ENCODE measurements at places on chromosomes 11 and 22.
A peak's percentile ranks its signal among the peaks of the same experiment; 100 is the strongest.

GRCh38 chr22:47547881-47548650 is 785.6 kb downstream of the TBC1D22A start:
- no peak for DNase-seq

GRCh38 chr11:107590460-107591377 is at the start of gene ELMOD1:
TSS of gene ELMOD1 (plus strand) at chr11:107591147. CDS start at chr11:107618190, 27,043 bp downstream.
- peak; percentile 21 for DNase-seq

GRCh38 chr22:34608540-34609115 is 457.3 kb upstream of the ISX start:
- DNase-seq = no peak

DNA sequence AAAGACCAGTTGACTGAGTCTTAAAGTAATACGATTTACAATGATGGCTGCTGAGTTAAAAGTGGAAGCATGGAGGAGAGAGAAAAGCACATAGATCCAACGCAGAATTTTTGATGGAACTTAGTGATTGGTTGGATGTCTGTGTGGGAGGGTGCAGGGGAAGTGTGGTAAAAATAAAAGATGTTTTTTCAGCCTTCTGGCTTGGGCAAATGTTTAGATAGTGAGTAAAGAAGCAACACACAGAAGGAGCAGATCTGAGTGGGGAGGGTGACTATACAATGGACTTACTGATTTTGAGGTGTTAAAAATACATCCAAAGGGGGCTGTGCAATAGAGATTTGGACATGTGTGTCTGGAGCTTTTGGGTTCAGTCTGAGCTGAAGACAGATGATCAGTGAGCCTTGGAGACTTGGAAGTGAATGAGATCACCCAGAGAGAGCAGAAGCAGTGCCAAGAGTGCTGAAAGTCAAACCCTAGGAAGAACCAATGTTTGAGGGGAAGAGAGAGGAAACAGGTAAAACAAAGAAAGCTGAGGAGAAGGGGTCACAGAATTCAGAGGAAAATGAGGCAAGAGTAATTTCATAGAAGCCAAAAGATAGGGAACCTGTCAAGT is 8.6 kb downstream of the GRIA4 start:
- DNase-seq = no peak

Measured in T-helper 17 cell (primary cell).